ENCODE measurements at places on chromosomes 13 and 19. TPM values are rescaled to one million over a fixed set of nuclear protein-coding genes. Genes with fewer than 3 reads are reported as not detected.

Gene ANKLE1
- total RNA-seq = not detected

- no peak overlapping the region for H3K27ac ChIP-seq
- no peak for ATAC-seq
- H3K4me3 ChIP-seq = no peak overlapping the region
- H3K36me3 ChIP-seq = peaks cover 1% of the 10 kb centered on the region
- no peaks in the 10 kb centered on the region for H3K27me3 ChIP-seq
These were observed 25.7 kb downstream of the ARL11 start for GRCh38 chr13:49654011-49654410.

DNA sequence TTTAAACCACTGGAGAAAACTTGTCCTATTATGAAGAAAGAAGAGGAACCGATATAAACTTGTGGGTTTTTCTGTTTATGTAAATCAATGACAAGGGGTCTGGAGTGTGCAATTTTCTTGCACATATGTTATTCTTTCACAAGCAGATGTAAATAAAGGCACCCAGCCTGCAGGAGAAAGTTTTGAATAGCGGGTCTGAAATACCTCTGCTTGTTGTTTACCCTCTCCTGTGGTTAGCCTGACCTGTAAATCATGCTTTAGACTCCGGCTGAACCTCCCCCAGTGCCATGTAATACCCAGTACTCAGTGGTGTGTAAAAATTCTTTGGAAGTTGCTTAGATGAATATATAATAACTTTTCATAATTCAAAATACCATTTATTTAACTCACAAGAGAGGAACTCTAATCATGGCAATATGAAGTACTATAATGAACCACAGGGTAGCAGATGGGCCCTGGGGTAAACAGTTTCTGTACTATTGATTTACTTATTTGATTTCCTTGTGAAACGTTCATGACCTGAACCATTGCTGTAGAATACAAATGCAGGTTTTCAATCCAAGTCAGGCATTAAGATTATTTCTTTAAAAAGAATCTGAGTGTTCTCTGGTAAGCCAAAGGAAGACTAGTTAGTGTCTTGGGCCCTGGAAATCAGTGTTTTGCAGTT, 245.1 kb downstream of the LMO7 start:
- H3K4me3 ChIP-seq = no peak overlapping the region
- H3K4me1 ChIP-seq = peaks cover 10% of the 10 kb centered on the region
- H3K27ac ChIP-seq = no peak overlapping the region

- H3K27me3 ChIP-seq = no peaks in the 10 kb centered on the region
- no peak overlapping the region for H3K4me3 ChIP-seq
- H3K27ac ChIP-seq = no peak overlapping the region
These were observed 447.8 kb downstream of the OXGR1 start for GRCh38 chr13:96546463-96546862.
